Left hindlimb (tissue), 1 donor: ENCODE measurements at places on chromosomes 13 and 19.

GRCh38 chr13:26377038-26377437 lies 123.1 kb downstream of the CDK8 start:
- no peak for DNase-seq

GRCh38 chr19:3243819-3244700 lies 19.6 kb downstream of the CELF5 start:
- peak; percentile 54 for DNase-seq

GRCh38 chr19:23515551-23515950 lies 120.3 kb upstream of the ZNF91 start:
- no peak for DNase-seq

- DNase-seq = no peak
These were observed 197.7 kb upstream of the RNF113B start for GRCh38 chr13:98374750-98375149.

DNA sequence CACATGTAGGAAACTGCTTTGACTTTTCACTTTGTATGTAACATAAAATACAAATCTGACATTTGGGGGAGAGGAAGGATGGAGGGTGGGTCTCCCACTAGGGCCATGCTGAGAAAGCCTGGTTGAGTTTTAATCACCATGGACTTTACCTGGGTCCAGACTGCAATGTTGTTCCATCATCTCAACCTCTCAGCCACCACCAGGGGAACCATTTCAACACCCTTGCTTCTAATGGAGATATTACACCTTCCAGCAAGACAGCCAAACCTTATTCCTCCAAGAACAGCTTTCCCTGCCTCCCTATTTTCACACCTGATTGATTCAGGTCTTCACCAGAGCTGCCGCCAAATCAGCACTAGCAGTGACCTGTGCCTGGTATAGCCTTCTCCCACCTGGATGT lies 56.0 kb downstream of the ZAR1L start:
- DNase-seq = no peak

DNA sequence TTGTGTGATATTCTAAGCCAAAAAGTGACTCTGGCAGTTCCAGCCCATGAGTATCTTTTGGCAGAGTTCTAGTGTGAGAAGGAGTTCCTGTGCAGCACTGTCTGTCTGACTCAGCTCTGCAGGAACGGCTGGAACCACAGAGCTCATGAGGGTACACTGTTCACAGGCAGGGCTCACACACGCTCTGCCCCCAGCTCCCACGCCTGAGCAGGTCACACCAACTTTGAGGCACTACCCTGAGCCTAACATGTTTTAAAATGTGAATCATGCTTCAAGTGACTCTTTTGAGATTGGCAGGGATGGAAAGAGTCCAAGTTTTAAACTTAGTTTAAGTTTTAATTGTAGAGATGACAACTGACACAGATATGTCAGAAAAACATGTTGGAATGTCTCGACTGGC lies 1203.3 kb downstream of the UQCRFS1 start:
- DNase-seq = no peak

GRCh38 chr19:54317108-54317964 lies 4.4 kb upstream of the LILRA5 start:
- no peak for DNase-seq

GRCh38 chr19:9848762-9849161 lies 13.6 kb downstream of the PIN1 start:
- DNase-seq = no peak

DNA sequence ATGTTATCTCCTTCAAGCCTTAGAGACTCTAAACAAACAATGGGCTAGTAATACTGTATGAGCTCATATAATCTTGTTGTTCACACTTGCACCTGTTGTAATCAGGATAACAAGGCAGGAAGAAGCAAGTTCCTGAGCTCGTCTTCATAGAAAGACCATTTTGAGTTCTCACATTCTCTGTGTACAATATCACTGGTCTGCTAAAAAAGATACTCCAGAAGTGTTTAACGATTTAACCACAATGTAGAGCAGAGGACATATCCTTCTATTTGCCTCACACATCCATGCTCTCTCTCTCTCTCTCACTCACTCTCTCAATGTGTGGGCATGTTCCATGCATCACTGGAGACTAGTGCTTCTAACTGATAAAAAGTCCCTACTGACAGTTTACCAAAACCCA lies 122.9 kb downstream of the MIPEP start:
- DNase-seq = no peak

DNA sequence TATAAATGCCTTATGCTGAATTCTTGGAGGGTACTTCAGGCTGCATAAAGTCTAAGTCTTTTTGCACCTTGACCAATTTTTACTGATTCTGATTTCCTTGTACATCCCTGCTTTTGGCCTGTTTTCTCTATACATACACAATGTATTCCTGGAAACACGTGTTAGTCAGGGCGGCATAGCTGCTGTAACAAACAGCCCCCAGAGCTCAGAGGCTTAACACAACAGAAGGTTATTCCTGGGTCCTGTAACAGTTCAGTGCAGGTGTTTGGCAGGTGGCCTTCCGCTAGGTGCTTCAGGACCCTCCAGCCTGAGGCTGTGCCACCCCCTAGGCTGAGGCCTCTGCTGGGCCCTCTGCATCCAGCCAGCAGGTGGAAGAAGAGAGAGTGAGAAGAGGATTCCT lies 82.9 kb downstream of the ZAR1L start:
- DNase-seq = no peak

GRCh38 chr19:47350630-47351029 lies 1.5 kb downstream of the DHX34 start:
- no peak for DNase-seq

GRCh38 chr13:48892053-48892687 lies 83.5 kb upstream of the FNDC3A start:
- DNase-seq = no peak

- DNase-seq = no peak
These were observed 7.5 kb upstream of the SBNO2 start for GRCh38 chr19:1181606-1182005.

GRCh38 chr13:111587249-111587648 lies 266.8 kb downstream of the TEX29 start:
- no peak for DNase-seq

DNA sequence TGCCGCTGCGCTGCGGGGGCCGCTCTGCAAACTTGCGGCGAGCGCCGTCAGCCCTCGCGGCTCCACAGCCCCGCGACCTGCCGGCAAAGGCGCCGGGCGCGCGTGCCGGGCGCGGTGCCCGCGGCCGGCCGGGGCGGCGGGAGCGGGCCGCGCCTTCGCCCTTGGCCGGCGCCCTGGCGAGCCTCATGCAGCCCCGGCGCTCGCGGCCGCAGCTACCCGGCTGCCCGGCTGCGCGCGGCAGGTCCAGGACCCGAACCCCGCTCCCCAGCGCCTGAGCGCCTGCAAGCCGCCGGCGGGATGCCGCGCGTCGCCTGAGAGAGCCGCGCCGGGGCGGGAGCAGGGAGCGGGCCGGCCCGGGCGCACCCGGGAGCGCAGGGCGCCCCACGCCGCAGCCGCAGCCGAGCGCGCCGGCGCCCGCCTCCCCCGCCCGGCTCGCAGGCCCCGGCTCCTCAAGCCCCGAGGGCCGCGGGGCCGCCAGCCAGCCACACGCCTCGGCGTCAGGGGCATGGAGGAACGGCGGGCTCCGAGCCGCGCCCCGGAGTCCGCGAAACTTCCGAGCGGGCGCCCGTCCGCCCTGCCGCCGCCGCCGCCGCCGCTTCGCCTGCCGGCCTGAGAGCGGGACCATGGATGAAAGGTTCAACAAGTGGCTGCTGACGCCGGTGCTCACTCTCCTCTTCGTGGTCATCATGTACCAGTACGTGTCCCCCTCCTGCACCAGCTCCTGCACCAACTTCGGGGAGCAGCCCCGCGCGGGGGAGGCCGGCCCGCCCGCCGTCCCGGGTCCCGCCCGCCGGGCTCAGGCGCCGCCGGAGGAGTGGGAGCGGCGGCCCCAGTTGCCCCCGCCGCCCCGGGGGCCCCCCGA lies 564 bp downstream of the HS6ST3 start:
- DNase-seq = peak; percentile 35

GRCh38 chr13:98221234-98221633 lies 44.2 kb upstream of the RNF113B start:
- peak; percentile 51 for DNase-seq

DNA sequence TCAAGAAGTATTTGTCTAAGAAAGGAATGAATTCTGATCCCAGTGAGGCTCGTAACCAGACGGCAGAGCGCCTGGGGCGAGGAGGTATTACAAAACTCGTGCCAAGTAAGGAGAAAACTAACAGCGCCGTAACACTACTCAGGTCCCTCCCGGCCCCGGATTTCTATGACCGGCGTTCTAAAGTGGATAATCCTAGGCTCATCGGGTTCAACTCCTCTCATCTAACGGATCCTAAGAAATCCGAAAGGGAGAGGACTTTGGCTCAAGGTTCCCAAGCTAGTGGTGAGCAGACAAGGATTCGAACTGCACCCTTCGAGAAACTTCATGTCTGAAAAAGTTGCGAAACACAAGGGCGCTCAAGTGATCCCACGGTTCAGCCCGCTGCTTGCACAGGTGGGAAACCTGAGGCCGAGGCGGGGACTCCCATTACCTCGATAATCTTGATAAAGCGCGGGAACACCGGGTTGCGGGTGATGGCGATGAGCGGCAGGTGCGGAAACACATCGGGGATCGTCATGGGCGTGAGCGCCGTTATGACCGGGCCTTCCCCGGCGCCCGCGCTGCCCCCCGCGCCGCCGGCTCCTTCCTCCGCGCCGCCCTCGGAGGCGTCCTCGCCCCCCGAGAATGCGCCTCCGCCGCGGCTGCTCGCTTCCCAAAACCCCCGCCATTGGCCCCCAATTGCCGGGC lies 529 bp downstream of the LONP1 start:
- no peak for DNase-seq

DNA sequence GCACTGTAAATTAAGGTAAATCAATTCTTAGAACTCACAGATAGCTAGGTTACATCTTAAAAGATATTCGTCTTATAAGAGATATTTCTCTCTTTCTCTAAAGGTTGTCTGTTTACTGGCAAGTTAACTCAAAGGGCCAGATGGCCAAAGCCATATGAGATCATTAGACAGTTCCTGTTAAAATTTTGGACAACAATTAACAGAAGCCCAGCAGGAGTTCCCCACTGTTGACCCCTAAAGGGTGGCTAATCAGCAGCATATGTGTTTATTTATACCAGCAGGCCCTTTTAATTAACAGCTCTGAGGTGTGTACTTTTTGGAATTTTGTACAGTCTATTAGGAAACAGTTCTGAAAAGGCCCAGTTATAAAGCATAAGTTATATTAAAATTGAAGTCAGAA lies 245.8 kb downstream of the LIG4 start:
- no peak for DNase-seq

- DNase-seq = no peak
These were observed 20.9 kb upstream of the LSM14A start for GRCh38 chr19:34151439-34151838.

GRCh38 chr13:96284971-96285370 lies 195.1 kb downstream of the HS6ST3 start:
- no peak for DNase-seq

DNA sequence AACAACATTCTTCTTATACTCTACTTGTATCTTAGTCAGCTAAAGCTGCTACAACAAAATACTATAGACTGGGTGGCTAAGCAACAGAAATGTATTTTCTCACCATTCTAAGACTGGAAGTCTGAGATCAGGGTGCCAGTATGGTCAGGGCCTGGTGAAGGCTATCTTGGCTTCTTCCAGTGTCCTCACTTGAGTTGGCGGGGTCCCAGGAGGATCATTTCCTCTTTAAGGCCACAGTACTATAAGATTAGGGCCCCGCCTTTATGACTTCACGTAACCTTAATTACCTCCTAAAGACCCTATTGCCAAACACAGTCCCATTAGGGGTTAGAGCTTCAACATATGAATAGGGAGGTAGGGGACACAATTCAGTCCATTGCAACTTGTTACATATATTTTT lies 30.7 kb upstream of the DOCK9 start:
- no peak for DNase-seq

DNA sequence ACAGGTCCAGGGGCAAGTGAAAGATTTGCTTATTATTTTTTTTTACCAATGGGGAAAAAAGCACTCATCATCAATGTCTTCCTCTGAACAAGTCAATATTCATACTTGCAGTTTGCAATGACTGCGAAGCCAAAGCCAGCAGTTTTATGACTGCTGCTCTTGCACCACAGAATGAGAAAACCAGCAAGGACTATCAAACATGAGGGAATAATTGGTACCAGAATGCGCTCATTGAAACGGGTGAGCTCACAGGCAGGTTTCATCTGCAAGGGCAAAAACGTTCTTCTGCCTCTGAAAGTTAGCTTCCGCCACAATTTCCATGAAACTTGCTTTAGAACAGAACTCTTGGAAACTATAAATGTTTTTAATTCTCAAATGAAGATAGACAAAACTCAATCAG lies 5.5 kb downstream of the DLEU7 start:
- no peak for DNase-seq

DNA sequence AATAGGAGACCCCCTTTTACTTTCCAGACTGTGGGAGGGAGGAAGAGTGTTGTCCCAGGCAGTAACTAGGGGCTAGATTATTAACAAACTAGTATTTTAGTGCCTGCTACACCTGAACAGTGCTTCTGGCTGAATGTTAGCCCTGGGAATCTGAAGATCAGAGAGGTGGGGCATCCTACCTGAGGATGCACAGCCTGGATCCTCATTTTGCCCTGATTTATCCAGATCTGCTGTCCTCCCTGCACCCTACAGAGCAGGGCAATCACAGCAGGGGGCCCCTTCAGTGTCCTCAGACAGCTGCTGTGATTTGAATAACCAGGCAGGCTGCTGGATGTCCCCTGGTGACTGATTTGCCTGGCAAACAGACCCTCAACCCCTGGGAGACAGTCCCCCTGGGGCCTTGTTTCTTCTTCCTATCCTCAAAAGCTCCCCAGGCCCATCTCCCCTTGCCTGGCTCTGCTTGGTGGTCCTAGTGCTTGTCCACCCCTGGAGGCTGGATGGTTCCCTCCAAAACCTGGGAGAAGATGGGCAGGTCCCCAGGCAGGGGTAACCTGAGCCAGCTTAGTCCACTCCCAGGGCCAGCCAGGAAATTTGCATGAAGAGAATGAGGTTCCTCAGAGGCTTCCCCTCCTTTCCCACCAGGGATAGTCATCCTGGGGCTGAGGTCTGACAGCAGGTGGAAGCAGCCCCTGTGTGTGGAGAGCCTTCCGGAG lies at the start of gene OVOL3:
OVOL3 (plus strand) TSS at position 657 of the 713 bp plus-strand sequence. CDS start 60 bp downstream, outside the sequence.
- DNase-seq = no peak

- no peak for DNase-seq
These were observed 1.3 kb upstream of the FFAR1 start for GRCh38 chr19:35346193-35347052.

GRCh38 chr19:14218620-14219330 lies 12.8 kb upstream of the ADGRL1 start:
- DNase-seq = no peak

GRCh38 chr13:26980099-26981031 lies 191.2 kb downstream of the USP12 start:
- no peak for DNase-seq

DNA sequence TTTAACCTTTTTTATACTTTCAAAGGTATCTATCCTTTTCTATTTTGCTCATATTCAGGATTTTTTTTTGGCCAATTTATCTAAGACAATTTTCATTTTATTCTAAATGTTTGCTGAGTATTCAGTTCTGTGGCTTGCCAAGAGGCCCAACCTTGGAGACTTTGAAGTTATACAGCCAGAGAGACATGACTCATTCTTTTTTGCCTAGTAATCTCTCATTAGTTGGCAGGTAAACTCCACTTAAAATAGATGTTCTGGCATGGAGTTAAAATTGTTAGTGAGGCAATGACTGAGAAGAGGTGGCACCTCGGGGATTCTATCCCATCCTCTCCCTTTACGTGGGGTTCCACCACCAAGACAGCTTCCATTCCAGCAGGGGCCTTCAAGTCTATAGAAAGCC lies 213.8 kb downstream of the KCTD12 start:
- no peak for DNase-seq

GRCh38 chr13:102555914-102556553 lies 40.8 kb upstream of the TPP2 start:
- no peak for DNase-seq

GRCh38 chr13:97542102-97542685 lies 108.2 kb downstream of the RAP2A start:
- DNase-seq = no peak
